ENCODE measurements at places on chromosomes 5 and 9. TPM values are rescaled to one million over a fixed set of nuclear protein-coding genes. Genes with fewer than 3 reads are reported as not detected.

GRCh38 chr5:2137444-2138050, 254.8 kb upstream of the IRX4 start:
- no peak for DNase-seq

DNA sequence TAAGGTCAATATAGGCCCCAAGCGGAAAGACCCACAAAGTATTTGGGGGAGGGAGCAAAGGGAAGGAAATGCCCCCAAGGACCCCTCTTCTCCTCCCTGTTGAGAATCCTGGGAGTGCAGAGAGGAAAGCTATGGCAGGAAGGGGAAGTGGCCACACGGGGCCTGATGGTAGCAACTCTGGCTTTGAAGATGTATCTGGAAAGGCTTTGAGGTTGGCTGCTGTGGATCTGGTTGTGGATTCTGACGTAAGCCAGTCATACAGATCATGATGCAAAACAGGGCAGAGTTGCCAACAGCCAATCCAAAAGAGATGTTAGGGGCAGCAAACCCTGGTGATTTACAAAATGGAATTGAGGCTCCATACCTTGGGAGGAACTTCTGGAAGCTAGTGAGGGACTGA, 108.8 kb downstream of the PRKACG start:
- no peak for DNase-seq

- no peak for DNase-seq
Observed at GRCh38 chr5:149583394-149583793, 2.1 kb downstream of the ARHGEF37 start.

The SPATA9 gene
- 1.3 TPM for total RNA-seq

DNA sequence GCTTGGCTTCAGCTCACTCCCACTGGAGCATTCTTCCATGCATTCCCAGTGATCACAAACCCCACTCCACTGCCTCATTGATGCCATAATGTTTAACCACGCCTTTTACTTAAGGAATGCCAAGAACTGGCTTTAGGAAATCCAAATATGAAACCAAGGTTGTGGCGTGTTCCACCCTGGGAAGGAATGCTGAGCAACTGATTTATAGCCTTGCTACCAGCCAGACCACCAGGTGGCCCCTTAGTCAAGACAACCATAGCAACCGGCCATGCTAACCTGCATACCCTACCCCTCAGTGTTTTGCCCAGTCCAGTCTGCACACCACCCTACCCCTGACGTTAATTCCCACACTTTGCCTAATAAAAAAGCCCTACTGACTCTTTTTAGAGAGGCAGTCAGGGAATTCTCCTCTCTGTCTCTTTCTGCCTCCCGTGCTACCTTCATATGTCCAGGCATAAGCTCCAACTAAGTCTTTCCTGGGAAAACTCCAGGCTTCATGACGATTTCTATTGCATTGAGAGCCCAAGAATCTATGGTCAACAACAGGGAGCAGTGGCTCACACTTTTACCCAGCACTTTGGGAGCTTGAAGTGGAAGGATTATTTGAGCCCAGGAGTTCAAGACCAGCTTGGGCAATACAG, 27.0 kb upstream of the PRRC2B start:
- peak; percentile 46 for DNase-seq

The FGF10 gene
- total RNA-seq = not detected

GRCh38 chr9:101792475-101792874, 54.0 kb upstream of the GRIN3A start:
- DNase-seq = no peak

GRCh38 chr5:81290146-81290545, 11.2 kb upstream of the ZCCHC9 start:
- DNase-seq = no peak

GRCh38 chr9:136199391-136200288, 5.3 kb downstream of the LHX3 start:
- DNase-seq = no peak

- DNase-seq = no peak
Observed at GRCh38 chr5:151454166-151454565, 6.8 kb downstream of the SLC36A1 start.

- DNase-seq = no peak
Observed at GRCh38 chr9:104914466-104914865, 13.5 kb downstream of the ABCA1 start.

- DNase-seq = no peak
Observed at GRCh38 chr9:123682746-123683145, 247.2 kb downstream of the DENND1A start.

DNA sequence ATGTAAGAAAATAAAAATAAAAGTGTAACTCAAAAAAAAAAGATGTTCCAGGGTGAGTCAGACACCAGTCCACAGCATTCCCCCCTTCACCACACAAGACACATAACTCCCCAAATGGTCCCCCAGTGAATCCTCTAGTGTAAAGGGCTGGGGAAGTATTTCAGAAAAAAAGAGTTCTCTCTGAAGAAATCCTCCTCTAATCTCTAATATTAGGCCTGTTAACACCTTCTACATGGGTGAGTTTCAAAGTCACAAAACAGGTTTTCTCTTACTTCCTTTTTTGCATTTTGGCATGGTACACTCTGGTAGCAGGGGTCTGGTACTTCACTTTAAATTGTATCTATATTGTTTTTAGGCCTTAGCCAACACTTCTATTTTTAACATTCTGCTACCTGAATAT, 28.2 kb downstream of the RNF145 start:
- peak; percentile 27 for DNase-seq

GRCh38 chr9:115063058-115063845, 54.7 kb downstream of the TNC start:
- DNase-seq = no peak

The PDZD2 gene
- total RNA-seq = 0.66 TPM
